Esophagus mucosa (tissue), 1 donor: ENCODE measurements at places on chromosomes 1 and 21. TPM values are rescaled to one million over a fixed set of nuclear protein-coding genes. Genes with fewer than 3 reads are reported as not detected.

The VAV3 gene
- 50.7 TPM for total RNA-seq

The AMY2A gene
- total RNA-seq, result not detected

The CLCNKB gene
- total RNA-seq, result not detected

The FCRL4 gene
- 0.04 TPM for total RNA-seq

The RIMS3 gene
- 2.2 TPM for total RNA-seq

The EXO1 gene
- total RNA-seq, result 5.1 TPM

The RNU1-3 gene
- total RNA-seq, result 6,387 TPM

The ANGPTL3 gene
- not detected for total RNA-seq

The ABCA4 gene
- 0.08 TPM for total RNA-seq

The KCNQ4 gene
- 0.24 TPM for total RNA-seq

The ZBTB8B gene
- not detected for total RNA-seq

The SAMD13 gene
- 0.44 TPM for total RNA-seq

The GPR153 gene
- total RNA-seq, result 9.1 TPM

The CYYR1 gene
- total RNA-seq, result 4.6 TPM

The RNF186 gene
- total RNA-seq, result 0.16 TPM

The CFH gene
- total RNA-seq, result 33.9 TPM

The RSBN1 gene
- total RNA-seq, result 9.6 TPM

The KIRREL1 gene
- total RNA-seq, result 9.9 TPM

The SH2D2A gene
- 1.4 TPM for total RNA-seq
